MCF 10A (cell line): ENCODE measurements at places on chromosomes 6 and 20.

- H3K4me1 ChIP-seq = peaks cover 23% of the 10 kb centered on the region
- peaks cover 5% of the 10 kb centered on the region for H3K36me3 ChIP-seq
- peak overlapping the region; percentile 89 for H3K27ac ChIP-seq
- H3K27me3 ChIP-seq = no peaks in the 10 kb centered on the region
- no peak overlapping the region for H3K4me3 ChIP-seq
These were observed 4.3 kb upstream of the SERINC3 start for GRCh38 chr20:44526129-44526528.

GRCh38 chr20:46107061-46107460, 11.1 kb upstream of the CD40 start:
- DNase-seq = no peak
- no peak overlapping the region for H3K27ac ChIP-seq
- no peaks in the 10 kb centered on the region for H3K36me3 ChIP-seq
- no peak overlapping the region for H3K4me3 ChIP-seq
- H3K27me3 ChIP-seq = peaks cover 68% of the 10 kb centered on the region
- H3K4me1 ChIP-seq = no peaks in the 10 kb centered on the region

DNA sequence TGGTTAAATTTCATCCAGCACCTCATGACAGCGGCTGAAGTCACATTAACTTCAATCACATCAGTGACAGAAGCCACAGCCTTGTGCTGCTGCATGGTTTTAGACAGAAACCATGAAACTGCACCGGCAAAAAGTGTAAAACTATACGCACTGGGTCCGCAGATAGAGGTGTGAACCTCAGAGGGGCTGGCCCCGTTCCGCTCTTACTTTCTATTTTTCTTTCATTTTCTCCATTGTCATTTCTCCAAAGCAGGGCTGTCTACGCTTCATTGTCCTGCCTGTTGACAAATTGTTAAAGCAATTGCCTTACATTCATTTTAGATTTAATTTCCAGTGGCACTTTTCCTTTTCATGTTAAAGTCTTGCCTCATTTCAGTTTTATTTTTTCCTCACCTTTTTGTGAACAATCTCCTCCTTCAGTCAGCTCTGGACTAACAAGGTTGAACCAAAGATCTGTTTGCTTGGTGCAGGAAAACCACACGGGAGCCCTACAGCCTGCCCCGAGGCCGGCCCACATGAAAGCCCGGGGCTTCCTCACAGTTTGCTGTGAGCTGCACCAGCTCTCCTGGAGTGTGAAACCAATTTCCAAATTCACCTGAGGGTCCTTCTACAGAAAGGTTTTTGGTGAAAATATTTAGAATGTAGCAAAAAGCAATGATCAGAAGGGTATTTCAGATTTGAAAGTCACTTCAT, 63.7 kb downstream of the PRR18 start:
- H3K4me1 ChIP-seq = no peaks in the 10 kb centered on the region
- no peak overlapping the region for H3K27ac ChIP-seq
- no peak for DNase-seq
- peaks cover 13% of the 10 kb centered on the region for H3K36me3 ChIP-seq

- no peak overlapping the region for H3K4me3 ChIP-seq
- peaks cover 23% of the 10 kb centered on the region for H3K27me3 ChIP-seq
- H3K36me3 ChIP-seq = no peaks in the 10 kb centered on the region
- H3K4me1 ChIP-seq = peaks cover 9% of the 10 kb centered on the region
- peak; percentile 48 for DNase-seq
These were observed 316.6 kb downstream of the THBS2 start for GRCh38 chr6:168937054-168937453.

DNA sequence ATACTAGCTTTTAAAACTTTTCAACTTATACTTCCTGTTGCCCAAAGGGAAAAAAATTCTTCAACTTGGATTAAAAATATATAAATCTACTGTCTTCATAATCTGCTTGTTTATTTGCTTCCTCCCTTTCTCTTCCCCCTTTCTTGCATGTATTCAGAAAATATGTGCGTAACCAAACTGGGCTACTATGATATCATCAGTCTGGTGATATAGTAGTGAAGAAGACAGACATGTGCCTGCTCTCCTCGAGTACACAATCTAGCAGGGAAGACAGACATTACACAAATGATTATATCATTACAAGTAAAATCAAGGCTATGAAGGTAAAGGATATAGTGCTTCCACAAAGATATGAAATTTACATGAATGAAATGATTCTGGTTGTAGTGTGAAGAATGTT, 31.0 kb downstream of the IBTK start:
- peaks cover 88% of the 10 kb centered on the region for H3K36me3 ChIP-seq
- no peak overlapping the region for H3K4me3 ChIP-seq
- H3K4me1 ChIP-seq = no peaks in the 10 kb centered on the region
- H3K27me3 ChIP-seq = no peaks in the 10 kb centered on the region
- H3K27ac ChIP-seq = no peak overlapping the region

GRCh38 chr6:143397227-143398222, 53.0 kb downstream of the ADAT2 start:
- H3K27ac ChIP-seq = peak overlapping the region; percentile 100
- H3K27me3 ChIP-seq = no peaks in the 10 kb centered on the region
- H3K4me3 ChIP-seq = peak overlapping the region; percentile 24
- H3K36me3 ChIP-seq = no peaks in the 10 kb centered on the region
- DNase-seq = peak; percentile 99

DNA sequence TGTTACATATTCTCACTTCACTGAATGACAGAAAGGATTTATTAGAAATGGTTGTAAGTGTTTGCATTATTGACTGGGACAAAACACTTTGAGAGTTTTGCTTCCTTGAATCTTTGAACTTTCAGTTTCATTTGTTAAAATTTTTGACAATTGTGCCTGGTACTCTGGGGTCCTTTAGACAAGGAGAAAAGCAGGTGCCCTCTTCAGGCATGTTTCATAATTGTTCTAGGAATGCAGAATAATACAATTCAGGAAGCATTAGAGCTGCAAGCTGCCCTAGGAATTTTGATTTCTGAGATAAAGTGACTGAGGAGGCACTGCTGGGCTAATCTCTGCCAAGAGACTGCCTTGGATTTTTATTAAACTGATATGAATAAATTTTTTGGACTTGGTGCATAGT, 49.7 kb downstream of the TOP1 start:
- no peak overlapping the region for H3K4me3 ChIP-seq
- peak overlapping the region; percentile 24 for H3K27ac ChIP-seq
- H3K36me3 ChIP-seq = peaks cover 69% of the 10 kb centered on the region

DNA sequence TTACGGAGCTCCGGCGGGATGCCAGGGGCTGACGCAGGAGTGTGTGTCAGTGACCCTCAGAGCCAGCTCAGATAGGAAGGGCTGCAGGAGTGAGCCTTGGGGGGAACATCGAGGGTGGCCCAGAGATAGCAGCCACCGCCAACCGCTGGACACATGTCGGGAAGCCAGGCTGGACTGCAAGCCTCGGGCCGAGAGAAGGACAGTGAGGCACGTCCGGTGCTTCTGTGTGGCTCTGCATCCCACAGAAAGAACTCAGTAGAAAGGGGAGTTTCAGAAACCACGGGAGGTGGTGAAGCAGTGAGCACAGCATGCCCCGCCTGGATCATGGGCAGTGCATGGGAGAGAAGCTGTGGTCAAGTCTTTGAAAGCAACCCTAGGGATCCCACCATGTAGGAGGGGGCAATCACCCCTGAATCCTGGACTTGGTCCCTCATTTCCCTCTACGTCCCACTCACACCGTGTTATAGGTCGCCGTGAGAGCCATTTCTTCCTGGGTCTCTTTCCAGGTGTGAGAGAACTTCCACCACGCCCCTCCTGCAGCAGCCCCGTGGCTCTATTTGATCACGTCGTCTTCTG, 383.7 kb upstream of the CDH4 start:
- H3K27ac ChIP-seq = no peak overlapping the region
- no peak overlapping the region for H3K4me3 ChIP-seq
- DNase-seq = no peak

- no peak overlapping the region for H3K4me3 ChIP-seq
- H3K27ac ChIP-seq = no peak overlapping the region
- H3K36me3 ChIP-seq = peaks cover 18% of the 10 kb centered on the region
- H3K4me1 ChIP-seq = peaks cover 6% of the 10 kb centered on the region
- peaks cover 8% of the 10 kb centered on the region for H3K27me3 ChIP-seq
These were observed 29.1 kb downstream of the MYH7B start for GRCh38 chr20:34984756-34985261.

DNA sequence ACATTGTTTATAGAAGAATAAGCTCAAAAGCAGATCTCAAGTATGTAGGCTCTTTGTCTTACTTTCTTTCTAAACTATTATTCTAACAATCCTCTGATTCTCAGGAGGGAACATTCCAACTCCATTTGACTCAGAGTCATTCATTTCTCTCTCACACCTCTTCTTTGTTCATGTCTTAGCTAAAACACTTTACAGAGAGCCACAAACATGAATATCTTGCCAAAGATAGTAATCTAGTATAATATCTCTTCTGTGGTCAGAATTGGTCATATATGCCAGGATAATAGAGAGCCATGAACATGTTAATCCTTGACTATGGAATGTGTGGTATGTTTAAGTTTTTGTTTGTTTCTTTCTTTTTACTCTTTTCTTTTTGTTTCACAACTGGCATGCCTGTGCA, 456.0 kb upstream of the PTCHD4 start:
- H3K27ac ChIP-seq = peak overlapping the region; percentile 24
- peaks cover 9% of the 10 kb centered on the region for H3K4me1 ChIP-seq
- H3K4me3 ChIP-seq = no peak overlapping the region
- peak; percentile 18 for DNase-seq
- H3K27me3 ChIP-seq = no peaks in the 10 kb centered on the region

DNA sequence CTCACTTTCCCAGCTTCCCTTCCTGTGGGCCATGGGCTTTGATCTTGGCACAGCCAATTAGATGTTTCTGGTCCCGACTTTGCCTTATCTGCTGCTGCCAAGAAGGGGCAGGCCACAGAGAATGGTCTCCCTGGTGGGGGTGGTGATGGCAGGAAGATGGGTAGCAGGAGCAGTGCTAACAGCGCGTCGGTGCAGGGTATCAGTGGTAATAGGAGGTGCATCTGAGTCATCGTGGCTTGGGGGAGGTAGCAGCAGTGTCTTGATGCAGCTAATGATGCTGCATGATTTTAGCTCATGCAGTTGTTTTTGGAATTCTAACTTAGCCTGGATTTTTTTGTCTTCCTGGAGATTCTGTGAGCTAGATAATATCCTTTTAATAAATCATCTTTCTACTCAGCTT, 18.9 kb upstream of the MAS1 start:
- no peaks in the 10 kb centered on the region for H3K27me3 ChIP-seq
- no peak overlapping the region for H3K4me3 ChIP-seq
- no peaks in the 10 kb centered on the region for H3K4me1 ChIP-seq
- no peaks in the 10 kb centered on the region for H3K36me3 ChIP-seq
- no peak for DNase-seq

DNA sequence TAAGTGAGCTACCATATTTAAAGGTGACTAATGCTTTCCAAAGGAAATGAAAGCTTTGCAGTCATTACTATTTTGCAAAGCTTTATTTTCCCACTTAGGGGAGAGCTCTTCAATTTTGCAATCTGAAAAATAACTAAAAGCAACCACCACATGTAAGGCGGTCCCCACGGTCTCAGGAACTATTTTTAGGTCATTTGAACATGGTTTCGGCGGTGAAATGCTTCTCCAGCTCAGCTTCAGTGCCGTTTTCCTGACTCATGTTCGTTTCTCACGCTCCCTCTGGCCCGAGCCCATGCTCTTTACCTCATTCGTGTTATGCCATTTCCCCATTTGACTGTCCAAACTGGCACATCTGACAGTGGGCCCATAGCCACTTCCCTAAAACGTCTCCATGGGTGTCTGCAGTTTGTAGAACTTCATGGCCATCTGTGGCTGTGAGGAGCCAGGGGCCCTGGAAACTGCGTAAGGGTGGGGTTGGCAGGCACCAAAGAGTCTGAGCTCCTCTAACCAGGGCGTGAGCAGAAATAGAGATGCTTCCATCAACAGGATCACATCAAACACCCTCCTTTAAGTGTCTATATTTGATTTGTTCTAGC, 46.5 kb downstream of the ADTRP start:
- no peak overlapping the region for H3K4me3 ChIP-seq
- H3K27ac ChIP-seq = no peak overlapping the region
- H3K36me3 ChIP-seq = peaks cover 6% of the 10 kb centered on the region
- no peaks in the 10 kb centered on the region for H3K27me3 ChIP-seq
- H3K4me1 ChIP-seq = peaks cover 5% of the 10 kb centered on the region
